NCI-H1092 (cell line): ENCODE measurements at places on chromosomes 6 and 20.

DNA sequence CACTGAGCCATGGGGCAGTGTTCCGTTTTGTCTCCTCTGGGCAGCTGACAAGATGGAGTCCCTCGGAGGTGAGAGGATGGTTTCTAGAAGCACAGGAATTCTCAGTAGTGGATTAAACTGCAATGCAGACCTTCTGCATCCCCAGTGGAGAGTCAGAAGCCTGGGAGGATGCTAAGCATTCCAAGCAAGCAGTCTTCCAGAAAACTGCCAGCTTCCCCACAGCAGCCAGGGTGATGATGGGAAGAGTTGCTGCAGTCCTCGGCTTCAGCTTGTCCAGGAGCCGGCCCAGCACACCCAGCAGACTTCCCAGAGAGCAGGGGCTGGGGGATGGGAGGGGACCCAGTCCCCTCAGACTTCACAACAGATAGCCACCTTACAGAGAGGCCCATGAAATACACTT, 163.6 kb downstream of the LY86 start:
- DNase-seq: no peak

DNA sequence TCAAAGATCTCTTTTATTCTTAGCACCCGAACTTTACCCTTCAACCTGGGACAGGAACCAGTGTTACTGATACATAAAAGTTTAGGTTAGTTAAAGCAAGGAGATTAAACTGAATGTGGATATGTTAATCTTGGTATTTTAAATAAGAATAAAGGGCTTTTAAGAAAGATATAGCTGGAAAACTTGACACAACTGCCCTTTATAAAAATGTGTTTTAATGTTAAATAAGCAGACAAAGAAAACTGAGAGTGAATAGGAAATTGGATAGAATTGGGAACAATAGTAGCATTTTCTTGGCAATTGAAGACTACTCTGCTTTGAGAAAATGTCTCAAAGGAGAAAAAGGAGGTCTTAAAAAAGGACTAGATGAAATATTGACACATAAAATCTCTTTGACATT, 45.9 kb upstream of the CRISP1 start:
- DNase-seq: no peak

GRCh38 chr20:61299618-61300017, 47.6 kb downstream of the CDH4 start:
- DNase-seq: no peak

GRCh38 chr20:37207171-37207570, 27.8 kb upstream of the MROH8 start:
- no peak for DNase-seq

- DNase-seq: no peak
Measured at GRCh38 chr6:130575971-130576370, 210.2 kb downstream of the TMEM200A start.

DNA sequence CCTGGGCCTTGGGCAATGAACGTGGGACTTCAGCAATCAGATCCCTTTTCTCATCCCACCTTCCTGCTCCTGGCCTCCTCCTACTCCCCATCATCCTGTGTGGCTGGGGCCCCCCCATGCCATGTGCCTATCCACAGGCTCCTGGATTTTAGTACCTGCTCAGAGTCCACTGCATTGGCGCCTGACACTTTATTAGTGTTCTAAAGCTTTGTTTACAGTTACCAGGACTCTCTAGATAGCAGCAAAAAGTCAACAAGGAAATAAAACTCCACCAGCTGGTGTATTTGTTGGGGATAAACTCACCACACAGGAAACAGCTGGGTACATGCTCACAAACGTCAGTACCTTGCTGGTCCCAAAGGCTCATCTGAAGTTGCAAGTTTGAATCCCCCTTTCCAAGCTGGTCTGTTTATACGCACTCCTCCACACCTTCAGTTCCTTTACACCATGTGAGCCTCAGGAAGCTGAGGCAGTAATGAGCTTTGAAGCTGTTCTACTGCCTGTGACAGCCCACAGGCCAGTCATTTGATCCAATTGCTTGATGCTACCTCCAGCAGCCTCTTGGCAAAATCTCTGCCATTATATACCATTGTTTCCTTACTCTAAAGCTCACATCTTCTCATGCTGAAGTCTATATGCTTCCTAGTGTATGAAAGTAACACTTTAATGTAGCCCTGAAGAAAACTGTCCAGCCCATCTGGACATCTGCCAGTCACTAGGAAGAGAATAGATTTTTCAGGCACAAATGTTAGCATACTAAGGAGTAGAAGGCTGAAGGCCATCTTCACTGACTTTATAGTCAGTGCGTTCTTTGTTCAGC, 76.6 kb downstream of the ANKEF1 start:
- DNase-seq: peak; percentile 7

GRCh38 chr20:22394583-22394982, 189.8 kb downstream of the FOXA2 start:
- DNase-seq: no peak

DNA sequence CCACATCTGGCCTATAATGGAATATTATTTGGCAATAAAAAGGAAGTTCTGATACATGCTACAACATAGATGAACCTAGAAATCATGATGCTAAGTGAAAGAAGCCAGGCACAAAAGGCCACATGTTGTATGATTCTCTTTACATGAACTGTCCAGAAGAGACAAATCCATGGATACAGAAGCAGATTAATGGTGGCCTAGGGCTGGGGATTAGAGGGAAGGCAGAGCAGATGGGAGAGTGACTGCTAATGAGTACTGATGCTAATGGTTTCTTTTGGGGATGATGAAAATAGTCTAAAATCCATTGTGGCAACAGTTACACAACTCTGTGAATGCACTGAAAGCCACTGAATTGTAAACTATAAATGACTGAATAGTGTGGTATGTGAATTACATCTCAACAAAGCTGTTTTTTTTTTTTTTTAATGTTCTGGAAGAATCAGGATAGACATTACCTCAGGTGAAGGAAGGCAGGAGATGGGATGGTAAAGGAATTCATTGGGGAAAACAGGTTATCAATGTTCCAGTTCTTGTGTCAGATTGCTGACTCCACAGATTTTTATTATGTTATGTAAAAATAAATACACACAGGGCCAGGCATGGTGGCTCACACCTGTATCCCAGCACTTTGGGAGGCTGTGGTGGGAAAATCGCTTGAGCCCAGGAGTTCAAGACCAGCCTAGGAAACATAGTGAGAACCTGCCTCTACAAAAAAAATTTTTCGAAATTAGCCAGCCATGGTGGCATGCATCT, 8.9 kb upstream of the SOX12 start:
- no peak for DNase-seq

DNA sequence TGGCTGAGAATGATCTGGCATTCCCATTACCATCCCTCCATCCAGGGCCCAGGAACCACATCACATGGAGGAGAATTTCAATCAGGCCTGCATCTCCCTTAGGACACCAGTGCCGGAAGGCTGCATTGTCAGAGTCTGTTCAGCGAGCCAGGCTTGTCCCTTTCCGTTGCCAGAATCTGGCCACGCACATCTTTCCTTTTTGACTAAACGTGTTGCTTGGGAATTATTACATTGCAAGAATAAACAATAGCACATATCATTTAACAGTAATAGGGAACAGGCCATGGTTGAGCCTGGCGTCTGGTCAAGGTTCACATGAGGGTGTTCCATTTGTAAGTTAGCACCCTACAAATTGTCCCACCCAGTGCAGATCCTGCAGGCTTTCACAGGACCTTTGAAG, 42.8 kb downstream of the SOBP start:
- DNase-seq: no peak

DNA sequence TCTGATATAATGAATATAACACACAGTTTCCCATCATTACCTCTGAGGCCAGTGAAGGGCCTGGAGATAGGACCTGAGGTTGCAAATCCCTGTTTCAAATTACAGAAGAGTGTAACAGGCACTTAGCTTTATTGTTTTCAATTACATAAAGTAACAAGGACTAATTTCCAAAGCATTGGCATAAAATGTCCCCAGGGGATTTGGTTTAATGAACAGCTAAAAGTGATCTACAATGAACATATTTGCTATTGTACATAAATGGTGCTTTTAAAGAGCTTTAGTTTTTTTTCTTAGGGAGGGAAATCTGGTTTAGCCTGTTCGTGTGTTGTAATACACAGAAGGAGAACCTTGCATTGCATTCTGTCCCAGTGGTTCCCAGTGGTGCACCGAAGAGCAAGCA, 54.4 kb downstream of the HMGN3 start:
- DNase-seq: no peak
